ENCODE measurements at places on chromosomes 4 and X. TPM values are rescaled to one million over a fixed set of nuclear protein-coding genes. Genes with fewer than 3 reads are reported as not detected.
A peak's percentile ranks its signal among the peaks of the same experiment; 100 is the strongest.

SEPSECS gene
- total RNA-seq: 6.5 TPM

TRIML2 gene
- total RNA-seq: not detected

DNA sequence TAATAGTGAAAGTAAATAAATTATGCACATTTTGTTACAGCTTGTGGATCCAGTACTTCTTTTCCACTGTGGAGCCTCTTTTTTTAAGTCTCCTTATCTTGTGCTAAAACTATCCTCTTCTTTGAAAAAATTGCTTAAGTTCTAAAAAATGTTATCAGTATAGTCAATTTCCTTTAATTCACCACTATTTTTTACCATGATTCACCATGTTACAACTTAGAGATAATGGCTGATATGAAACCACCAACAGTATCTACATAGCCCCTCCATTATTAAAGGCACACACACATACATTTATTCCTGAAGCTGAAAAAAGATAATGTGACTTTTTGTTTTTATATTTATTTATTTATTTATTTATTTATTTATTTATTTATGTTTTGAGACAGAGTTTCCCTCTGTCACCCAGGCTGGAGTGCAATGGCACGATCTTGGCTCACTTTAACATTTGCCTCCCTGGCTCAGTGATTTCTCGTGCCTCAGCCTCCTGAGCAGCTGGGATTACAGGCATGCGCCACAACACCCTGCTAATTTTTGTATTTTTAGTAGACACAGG is 243.2 kb downstream of the SPOCK3 start:
- DNase-seq: no peak

- peak; percentile 68 for DNase-seq
Measured at GRCh38 chr4:83282049-83282535, 2.5 kb downstream of the COQ2 start.
